ENCODE measurements at places on chromosomes 2 and 18.

GRCh38 chr18:23356915-23357601, 96.0 kb upstream of the RIOK3 start:
- DNase-seq = no peak

GRCh38 chr2:186570604-186571003, 19.3 kb upstream of the ITGAV start:
- no peak for DNase-seq

GRCh38 chr18:53441761-53442414, 782.6 kb downstream of the MBD2 start:
- DNase-seq = no peak

DNA sequence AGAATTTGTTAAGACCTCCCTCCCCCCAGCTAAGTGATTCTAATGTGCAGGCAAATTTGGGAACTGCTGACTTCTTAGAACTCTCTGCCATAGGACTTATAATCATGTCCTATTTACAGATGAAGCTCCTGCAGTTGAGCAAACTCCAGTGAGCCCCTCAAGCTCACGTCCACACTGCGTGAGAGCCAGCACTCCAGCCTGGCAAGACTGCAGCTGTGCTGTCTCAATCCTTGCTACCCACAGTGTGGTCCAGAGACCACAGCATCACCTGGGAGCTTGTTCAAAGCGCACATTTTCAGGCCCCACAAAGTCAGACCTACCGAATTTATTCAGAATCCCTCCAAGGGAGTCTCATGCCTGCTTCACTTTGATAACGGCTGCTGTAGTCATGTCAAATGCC, 243.2 kb upstream of the RAB12 start:
- no peak for DNase-seq

- DNase-seq = no peak
These were observed 7.5 kb downstream of the LCLAT1 start for GRCh38 chr2:30454571-30454970.

DNA sequence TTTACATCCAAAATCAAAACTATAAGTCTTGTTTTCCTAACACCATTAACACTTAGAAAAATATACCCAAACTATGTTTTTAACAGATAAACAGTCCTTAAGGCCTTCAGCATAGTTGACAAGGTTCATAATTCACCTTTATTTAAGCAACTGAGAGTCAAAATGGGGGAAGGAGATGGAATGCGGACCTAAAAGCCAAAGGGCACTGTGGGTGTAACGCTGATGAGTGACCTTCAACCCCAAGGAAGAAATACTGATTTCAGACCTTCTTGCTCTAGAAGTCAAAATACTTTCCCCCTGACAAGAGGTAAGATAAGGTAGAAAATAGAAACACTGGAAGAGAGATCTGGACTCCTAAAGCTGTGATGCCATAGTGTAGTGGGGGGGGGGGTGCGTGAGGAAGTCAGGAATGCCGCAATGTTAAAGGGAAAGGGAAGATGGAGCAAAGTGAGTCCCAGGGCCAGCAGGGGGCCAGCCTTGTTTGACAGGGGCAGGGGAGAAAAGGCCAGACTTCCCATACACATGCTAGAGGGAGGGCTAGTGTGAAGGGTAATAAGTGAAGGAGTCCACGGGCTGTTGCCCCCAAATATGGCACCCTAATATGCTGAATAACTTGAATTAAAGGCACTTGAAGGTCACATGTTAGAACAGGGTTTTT, 31.4 kb downstream of the CCDC93 start:
- no peak for DNase-seq

GRCh38 chr2:25964891-25965290, 17.4 kb downstream of the KIF3C start:
- no peak for DNase-seq

DNA sequence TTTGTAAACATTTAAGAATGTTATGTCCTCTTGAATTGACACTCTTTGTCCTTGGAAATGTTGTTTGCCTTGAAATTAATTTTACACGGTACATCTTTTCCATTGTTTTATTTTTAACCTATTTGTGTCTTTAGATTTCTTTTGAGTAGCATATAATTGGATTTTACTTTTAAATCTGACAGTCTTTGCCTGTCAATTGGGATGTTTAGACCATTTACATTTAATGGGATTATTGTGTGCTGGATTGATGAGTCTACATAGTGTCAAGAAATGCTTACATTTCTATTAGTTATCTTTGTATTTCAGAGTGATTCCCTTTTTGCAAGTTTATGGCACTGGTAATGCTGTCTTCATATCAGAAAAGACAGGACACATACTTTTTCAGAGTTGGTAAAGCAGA, 61.5 kb downstream of the BABAM2 start:
- DNase-seq = no peak

GRCh38 chr18:48864876-48865275, 85.9 kb downstream of the SMAD7 start:
- no peak for DNase-seq

DNA sequence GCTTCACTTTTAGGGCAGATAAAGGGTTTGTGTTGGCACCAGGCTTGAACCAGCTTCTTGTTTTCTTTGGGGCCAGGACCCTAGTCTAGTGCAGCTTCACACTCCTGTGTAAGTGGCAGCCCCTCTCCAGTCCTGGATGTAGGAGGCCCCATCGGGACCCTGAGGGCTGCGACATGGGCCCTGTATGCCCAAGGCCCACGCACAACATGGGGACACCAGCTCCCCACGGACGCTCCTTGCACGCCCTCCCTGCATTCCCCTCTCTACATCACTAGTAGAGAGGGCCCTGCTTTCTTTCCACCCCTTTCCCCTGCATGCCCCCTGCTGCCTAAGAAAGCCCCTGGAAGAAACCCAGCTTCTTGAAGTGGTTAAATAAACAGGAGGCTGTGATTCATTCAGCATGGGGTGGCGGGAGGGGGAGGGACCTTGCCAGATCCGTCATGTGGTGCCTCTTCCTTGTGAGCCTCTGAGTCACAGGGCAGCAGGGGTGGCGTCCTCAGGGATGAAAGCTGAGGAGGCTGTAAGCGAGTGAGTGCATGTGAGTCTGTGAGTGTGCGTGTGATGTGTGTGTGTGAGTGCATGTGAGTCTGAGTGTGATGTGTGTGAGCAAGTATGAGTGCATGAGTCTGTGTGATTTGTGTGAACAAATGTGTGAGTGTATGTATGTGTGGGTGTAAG, 42.5 kb downstream of the COPS8 start:
- DNase-seq = peak; percentile 50

- DNase-seq = no peak
These were observed 21.6 kb downstream of the DNMT3A start for GRCh38 chr2:25320077-25320476.

DNA sequence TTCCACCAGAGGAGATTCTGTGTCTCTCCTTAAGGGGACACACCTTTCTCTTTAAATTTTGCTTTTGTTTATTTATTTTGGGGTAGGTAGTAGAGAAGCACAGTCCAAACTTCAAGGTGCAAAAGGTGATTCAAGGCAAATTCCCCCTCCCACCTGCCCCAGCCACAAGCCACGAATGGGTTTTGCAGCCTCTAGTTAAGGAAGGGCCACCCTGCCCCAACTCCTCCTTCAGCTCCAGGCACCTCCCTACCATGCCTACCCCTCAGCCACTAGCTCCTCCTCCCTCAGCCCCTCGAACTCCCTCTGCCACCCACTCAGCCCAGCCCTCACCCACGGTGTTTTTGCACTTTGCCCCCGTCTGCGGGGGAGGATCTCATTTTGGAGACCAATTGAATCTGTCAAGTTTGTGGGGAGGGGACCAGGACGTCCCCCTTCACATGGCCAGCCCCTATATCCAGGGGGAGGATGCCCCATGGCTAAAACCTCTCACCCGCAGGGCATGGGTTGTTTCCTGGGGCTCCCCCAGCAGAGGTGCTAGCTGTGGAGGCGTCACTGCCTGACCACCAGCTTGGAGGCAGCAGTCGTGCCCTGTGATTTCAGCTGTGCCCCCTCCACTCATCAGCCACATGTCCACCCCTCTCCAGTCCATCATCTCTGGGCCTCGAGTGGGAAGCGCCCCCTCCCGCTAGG, 4.5 kb downstream of the HAAO start:
- DNase-seq = no peak

DNA sequence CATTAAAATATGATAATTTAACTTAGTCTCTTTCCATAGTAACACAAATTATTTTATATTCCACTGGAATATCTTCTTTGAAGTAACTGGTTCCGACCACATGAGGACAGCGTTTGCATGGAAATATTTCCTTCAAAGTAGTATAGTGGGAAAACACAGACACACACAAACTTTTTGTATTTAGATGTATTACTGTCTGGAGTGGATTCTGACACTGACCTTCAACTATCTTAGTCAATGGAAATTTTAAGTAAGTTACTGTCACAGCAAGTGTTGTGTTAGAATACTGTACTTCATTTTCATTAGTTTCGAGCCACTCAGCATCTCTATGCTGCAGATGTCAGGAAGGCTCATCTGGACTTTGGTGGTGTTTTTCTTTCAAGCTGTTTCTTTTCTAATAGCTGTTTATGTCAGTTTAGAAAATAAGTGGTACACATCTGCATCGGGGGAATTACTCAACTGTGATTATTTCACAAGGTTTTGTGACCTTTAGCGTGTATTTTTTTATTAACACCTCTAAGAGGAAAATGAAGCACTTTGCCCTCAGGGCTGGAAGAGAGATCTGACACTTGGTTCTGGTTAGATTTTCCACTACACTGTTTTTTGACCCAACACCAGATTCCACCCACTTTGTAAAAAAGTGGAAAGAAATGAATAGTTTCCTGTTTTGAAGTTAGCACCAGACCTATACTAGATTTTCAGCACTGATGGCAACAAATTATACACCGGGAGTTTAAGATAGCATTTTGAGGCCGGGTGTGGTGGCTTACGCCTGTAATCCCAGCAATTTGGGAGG, 18.9 kb upstream of the THOC1 start:
- no peak for DNase-seq

DNA sequence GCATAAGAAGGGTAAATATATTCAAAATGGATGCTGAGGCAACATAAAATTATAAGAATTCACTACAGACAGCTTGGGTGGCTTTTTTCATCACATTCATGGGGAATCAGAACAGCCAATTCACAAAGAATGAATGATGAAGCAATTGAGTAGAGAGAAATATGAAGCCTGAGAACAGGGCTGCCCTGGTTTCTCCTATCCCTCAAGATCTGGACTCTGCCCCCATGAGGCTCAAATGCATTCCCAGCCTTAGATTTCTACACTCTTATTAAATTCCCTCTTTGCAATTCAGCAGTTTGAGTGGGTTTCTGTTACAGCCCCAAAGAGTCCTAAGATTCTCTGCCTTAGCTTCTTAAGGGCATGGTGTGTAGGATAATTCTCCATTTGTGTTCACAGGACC, 172.5 kb downstream of the MAIP1 start:
- no peak for DNase-seq

DNA sequence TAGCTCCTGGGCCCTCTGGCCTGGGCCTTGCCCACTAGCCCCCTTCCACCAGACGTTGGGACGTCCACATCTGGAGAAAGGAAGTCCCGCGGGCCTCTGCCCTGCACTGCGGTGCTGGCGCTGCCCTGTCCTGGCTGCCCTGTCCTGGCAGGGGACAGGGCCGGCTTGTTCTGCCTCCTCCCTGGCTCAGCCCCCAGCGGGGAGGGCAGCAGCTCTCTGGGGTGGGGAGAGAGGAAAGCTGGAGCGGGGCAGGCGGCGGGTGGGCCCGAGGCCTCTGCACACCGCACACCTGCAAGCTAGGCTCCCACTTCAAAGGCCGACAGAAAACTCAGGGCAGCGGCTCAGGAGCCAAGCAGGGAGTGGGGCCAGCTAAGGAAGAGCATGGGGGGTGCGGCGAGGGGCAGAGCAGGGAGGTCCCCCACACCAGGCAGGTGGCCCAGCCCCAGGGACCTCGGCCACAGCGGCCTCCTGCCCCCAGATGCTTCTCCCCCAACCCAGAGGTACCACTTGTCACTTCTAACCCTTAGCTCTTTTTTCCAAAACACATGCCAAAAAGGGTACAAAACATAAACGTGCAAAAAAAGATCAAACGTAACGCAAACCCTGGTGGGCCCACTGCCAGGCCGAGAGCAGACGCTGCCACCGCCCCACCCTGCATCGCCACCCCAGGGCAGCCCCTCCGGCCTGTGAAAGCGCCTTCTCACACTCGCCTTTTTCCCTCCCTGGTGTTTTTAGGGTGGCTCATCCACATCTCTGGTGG, 13.5 kb downstream of the SNED1 start:
- peak; percentile 12 for DNase-seq

DNA sequence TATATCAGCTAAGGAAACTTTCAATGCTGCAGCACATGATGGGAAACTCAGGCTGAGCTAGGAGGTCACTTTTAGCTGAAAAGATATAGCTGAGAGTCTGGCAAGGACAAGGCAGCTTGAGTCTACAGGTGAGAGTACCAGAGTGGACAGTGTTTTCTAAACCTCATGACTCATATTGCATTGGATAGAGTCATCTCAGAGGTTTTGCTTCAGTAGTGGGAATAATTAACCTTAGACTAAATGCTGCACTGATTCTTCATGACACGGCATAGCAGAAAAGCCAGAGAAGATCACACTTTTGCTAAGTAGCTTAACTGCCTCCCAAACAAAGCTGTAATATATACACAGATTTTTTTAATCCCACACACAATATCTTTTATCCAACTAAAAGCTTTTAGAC, 865.0 kb upstream of the CDH2 start:
- no peak for DNase-seq
